Mucosa of gallbladder (tissue), 1 donor: ENCODE measurements at places on chromosomes 4 and X.

GRCh38 chr4:127403471-127404084 lies 229.2 kb upstream of the INTU start:
- no peak for DNase-seq

- DNase-seq, result no peak
Observed at GRCh38 chrX:119145241-119145653, 17.6 kb upstream of the KIAA1210 start.

- no peak for DNase-seq
Observed at GRCh38 chrX:46627711-46628419, 54.3 kb downstream of the CHST7 start.

- no peak for DNase-seq
Observed at GRCh38 chr4:56220261-56220660, 167.0 kb downstream of the AASDH start.

DNA sequence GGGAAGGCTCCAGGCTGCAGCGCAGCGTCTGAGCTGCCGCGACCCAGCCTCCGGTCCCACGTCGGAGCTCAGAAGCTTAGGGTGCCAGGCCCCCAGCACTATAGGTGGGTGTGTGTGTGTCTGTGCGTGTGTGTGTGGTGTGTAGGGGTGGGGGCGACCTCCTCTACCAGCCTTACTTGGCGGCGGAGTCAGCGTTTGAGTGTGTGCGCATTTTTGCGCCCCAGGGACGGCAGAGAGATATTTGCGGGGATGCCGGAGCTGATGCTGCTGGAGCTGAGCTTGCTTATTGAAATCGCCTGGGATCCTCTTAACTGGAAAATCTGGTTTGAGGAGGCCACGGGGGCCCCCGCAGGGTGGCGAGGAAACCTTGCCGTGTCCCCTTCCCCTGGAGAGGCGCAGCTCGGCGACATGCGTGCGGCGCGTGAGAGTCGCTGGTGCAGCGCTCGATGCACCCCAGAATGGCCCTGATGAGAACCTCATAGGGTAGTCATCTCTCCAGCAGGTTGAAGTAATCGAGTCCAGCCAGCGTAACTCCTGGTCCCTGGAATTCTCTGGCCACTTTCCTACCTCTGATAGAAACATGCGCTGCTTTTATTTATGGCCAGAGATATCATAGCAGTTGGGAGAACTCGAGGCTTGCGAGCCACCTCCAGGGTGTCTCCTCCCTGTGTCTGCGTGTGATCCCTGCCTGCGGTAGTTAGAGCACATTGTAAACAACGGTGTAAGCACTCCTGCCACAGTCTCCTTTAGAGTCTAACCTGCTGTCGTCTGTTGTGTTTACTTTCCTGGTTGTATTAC lies 2.7 kb downstream of the ADGRL3 start:
- no peak for DNase-seq

DNA sequence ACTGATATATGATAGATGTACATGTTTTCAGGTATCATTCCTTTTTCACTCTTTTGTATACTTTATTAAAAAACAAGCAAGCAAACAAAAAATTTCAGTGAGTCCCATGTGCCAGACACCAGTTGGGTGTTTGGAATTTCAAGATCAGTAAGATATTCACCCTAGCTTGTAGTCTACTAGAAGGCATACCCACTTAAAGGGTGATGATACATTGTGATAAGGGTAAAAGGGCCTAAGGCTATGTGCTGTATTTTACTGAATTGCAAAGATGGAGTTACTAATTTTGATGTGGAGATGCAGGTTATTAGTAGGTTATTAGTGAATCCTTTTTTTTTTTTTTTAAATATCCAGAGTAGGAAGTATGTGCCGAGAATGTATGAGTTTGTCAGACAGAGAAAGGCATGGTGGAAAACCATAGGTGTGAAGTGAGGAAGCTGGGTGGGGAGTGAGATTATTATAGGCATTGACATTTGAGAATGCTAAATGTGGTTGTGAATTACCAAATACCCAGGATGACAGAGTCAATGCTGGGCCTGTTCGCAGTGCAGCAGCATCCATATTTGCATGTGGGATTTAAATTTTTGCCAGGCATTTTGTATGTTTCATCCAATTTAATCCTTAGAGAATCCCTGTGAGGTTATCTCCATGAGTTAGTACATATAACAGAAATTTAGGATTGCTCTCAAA lies 10.1 kb downstream of the STIM2 start:
- no peak for DNase-seq

- DNase-seq, result no peak
Observed at GRCh38 chr4:68451246-68452211, 4.3 kb downstream of the TMPRSS11E start.

DNA sequence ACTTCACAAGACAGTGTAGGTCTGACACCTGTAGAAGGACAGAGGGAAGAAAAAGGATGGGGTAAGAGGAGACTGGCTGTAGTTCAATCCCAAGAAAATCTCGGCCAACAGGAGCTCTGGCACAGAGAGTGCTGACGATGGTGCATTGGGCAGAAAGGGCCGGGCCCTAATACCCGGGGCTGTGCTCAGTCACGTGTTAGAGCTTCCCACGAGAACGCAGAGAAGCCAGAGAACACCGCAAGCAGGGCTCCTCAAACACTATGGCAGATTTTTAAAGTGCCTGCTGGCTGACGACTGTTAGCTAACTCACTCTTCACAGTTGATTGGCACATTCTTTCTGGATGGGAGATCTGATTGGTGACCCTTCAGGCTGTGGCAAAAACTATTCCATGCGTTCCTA lies 35.5 kb downstream of the EREG start:
- DNase-seq, result no peak
